ENCODE measurements at places on chromosomes 3 and 15.

- no peak for DNase-seq
These were observed 5.6 kb upstream of the NUP210 start for GRCh38 chr3:13425689-13426088.

- peak; percentile 74 for DNase-seq
These were observed 6.4 kb downstream of the CELSR3 start for GRCh38 chr3:48656061-48656840.

GRCh38 chr3:112550859-112551258 is 10.9 kb downstream of the ATG3 start:
- no peak for DNase-seq

- no peak for DNase-seq
These were observed 102.6 kb downstream of the ITPR1 start for GRCh38 chr3:4595710-4596113.

- DNase-seq, result no peak
These were observed 23.0 kb downstream of the CMTM7 start for GRCh38 chr3:32414522-32415202.

DNA sequence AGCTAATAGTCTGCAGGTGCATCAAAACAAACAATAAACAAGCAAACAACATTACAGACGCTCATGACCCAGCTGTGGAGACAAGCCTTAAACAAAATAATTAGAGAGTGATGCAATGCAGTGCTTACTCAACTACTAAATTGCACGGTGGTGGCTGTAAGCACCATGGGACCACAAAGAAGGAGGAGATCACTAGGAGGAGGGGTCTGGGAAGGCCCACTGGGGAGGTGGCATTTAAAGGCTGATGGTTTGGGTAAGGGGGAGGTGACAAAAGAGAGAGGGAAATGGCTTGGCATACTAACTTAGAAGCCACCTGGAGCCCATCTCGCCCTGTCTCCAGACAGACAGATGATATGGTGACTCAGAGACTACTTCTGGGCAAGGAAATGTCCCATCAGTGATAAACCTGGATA is 516.7 kb downstream of the FOXP1 start:
- peak; percentile 66 for DNase-seq

DNA sequence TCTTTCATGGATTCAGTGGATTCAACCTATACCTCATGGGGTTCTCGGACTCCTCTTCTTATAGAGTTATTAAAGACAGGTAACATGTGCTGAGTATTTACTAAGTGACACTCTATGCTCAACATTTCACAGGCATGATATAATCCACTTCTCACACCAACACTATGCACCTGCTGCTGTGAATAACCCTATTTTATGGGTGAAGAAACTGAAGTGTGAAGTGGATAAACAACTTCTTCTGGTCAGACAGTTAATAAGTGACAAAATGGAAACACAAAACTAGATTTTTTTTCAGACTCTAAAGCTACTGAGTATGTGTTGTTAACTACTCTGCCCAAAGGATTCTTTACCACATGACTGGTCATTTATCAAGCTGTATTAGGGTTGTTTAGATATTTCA is 403.5 kb downstream of the DIPK2A start:
- no peak for DNase-seq

DNA sequence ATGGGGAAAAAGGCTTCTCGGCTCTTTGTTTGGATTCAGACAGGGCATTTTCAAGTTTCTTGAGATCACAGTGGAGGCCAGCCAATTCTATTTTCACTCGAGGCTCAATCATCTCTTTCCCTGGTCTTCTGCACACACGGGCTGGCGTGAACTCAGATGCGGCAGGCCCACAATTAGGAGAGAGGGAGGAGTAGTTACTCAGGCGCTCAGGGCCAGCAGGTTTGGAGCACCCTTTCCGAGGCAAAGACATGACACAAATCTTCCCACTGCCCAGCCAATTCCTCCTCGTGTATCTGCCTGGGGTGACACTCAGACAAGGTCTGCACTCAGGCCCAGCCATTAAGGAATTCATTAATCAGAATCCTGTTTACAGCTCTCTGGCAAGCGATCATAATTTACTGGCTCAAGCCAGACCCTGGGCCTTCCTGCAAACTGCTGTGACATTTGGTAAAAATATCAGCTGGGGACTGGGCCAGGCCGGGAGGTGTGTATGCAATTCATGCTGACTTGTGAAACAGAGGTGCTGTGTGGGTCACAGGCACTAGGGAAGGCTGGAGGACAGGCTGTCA is 68.1 kb upstream of the TLE3 start:
- DNase-seq, result no peak

GRCh38 chr3:147620906-147621305 is 211.7 kb downstream of the ZIC1 start:
- DNase-seq, result no peak

DNA sequence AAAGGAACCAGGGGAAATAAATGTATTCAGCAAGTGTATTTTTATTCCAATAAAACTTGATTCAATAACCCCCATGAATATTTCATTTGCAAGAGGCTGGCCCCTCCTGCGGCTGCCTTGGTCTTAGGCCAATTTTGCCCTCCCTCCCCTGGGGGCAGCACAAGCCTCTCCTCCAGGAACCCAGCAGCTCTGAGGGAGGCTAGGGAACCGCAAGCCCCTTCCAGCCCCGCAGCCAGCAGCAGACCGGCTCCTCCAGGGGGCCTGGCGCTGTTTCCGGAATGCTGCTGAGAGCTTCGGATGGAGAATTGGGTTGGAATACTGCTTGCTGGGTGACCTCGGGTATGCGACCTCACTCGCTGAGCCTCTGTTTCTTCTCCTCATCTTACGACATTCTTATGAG is 150.1 kb downstream of the RAB11A start:
- DNase-seq, result no peak

DNA sequence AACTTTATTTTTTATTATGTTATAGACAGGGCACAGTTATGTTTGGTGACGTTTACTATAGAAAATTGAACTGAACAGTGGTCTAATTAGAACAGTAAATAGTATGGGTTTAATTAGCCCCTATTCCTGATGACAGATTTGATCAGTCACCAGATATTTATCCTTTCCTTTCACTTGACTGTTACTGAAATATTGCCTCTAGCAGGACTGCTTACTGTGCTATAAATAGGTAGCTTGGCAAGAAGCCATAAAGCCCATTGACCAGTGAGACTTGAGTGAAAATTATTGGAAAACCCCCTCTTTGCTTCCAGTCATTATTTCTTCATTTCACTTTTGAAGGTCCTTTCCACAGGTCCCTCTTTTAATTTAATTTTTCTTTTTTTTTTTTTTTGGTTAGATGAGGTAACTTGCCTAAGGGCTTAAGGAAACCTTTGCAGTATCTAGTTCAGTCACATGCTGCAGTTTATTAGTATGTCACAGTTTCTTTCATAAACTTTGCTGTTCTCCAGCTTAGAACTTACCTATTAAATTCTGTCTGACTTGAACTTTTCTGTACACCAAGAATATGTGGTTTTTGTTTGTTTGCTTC is 115.6 kb downstream of the ADAMTSL3 start:
- DNase-seq, result no peak

DNA sequence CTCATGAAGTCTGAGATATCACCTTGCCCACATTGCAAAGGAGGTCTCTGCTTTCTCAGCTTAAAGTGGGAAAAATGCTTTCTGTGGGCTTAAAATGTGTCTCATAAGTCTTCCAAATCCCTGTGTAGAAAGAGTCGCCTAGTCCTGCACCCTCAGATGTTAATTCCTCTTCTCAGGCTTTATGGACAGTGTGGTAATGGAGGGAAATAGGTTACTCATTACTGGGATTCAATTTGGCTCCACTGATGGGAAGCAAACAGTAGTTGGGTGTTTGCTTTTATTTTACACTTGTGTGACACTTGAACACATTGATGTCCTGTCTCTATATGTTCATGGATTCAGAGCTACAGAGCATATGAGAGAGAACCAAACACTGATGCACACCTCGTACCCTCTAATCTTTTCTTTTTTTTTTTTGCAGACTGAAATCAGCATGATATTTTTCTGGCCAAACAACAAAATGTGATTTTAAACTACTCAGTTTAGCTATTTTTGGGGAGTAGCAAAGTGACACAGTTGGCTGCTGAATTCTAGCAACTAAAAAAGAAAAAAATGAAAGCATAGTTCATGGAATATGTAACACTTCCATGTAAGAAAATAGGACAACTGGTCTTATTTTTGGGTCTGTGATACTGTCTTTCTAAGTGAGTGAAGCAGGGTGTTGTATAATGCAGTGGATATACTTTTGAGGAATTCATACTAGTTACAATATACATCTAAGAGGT is 8.6 kb downstream of the PTPRG start:
- no peak for DNase-seq

DNA sequence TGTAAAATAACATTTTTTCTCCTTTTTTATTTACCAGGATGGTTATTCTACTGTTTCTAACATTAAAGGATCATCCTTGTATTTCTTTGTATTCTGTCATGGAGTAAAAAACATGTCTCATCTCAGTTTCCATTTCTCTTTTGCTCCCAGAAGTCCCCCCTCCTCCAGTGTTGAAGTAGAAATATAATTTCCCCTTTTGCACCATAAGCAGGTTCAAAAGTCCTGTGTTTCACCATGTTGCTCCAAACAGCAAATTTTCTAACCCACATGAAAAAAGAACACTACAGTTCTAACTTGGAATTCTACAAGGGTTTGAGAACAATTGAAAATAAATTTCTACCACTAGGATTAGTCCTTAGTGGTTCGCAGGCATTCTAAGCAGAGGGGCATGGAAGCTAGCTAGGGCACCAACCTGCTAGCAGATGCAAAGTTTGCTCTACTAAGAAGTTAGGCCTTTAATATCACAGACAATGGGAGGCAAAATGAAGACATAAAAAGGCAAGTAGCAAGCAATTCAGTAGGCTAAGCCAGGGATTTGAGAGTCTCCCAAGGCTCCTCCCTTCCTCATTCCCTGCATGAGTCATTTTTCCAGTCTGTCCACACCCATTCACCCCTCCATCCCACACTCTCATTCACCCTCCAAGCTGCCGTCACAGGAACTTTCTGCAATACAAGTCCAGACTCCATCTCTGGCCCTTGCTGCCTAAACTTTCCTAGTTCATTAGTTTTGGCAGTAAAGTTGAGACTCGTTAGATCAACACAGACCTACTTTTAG is 2.3 kb upstream of the MBNL1 start:
- no peak for DNase-seq

- peak; percentile 30 for DNase-seq
These were observed 28.8 kb upstream of the SHC4 start for GRCh38 chr15:48992545-48992944.

- DNase-seq, result no peak
These were observed 23.5 kb upstream of the STIMATE start for GRCh38 chr3:52920841-52921240.

- no peak for DNase-seq
These were observed 14.8 kb downstream of the DOCK3 start for GRCh38 chr3:50689558-50689957.

- no peak for DNase-seq
These were observed 181.3 kb downstream of the RORA start for GRCh38 chr15:61047783-61048182.

DNA sequence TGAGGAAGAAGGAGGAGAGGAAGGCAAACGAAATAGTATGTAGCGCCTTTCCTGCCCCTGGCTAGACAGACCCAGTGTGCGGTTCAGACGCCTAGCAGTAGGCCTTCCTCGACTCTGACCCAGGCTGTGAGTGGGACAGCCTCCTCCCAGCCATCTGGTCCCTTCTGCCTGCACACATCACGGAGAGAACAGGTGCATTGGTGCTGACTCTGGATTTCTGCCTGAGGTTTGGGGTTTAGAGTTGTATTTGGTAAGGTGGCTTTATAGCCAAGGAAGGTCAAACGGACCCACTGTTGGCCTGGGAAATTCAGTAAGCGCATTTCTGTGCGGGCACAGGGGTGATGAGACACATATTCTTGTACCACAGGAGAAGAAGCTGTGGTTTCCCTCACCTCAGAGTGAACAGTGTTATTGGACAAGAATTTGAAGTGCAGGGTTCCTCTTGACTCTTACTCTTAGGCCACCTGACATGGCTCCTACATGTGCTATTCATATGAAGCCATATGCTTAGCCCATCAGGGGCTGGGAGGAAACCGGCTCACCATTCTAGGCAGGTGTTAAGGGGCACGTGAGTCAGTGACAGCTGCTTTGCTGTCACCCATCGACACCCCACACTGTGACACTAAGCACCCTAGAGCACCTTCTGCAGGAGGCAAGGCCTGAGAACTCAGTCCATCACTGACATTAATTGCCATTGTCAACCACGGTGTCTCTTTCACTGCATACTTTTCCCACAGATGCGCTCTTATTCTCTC is 143.3 kb downstream of the CHDH start:
- DNase-seq, result no peak

GRCh38 chr15:84773716-84774115 is 25.3 kb downstream of the ZNF592 start:
- no peak for DNase-seq

- DNase-seq, result peak; percentile 1
These were observed 233.2 kb upstream of the SEMA6D start for GRCh38 chr15:47484059-47484458.

DNA sequence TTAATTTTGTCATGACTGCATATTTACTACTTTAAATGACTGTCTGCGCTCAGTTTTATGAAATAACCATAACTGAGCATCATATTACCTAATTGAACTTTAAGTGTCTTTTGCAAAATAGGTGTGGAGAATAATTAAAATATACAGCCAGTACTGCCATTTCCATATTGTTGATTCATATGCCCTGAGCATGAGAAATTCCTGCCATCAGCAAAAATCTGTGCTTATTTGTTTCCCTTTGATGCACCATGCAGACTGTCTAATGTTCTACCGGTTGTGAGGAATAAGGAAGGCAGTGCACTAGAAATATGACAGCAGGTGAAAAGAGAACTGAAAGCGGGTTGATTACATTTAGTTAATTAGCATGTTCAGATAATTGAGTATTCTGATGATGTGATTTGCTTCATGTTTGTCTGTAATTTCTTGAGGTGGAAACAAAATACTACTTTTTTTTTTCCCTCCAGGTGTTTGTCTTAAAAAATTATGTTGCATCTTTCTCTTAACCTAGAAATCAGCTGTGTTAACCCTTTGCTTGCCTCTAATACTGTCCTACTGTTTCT is 229.4 kb upstream of the AZI2 start:
- no peak for DNase-seq

- DNase-seq, result no peak
These were observed 133.6 kb downstream of the TIGIT start for GRCh38 chr3:114427285-114428043.

All from NAMALWA (cell line).